ENCODE measurements at places on chromosomes 6 and 20.

GRCh38 chr6:67916399-67916798, 718.7 kb upstream of the ADGRB3 start:
- no peak for DNase-seq

- no peak for DNase-seq
Measured at GRCh38 chr6:75493400-75494064, at the start of gene FILIP1. Gene FILIP1, minus strand, starts transcription at chr6:75493800. Its CDS starts 78,828 bp downstream, at chr6:75414972.

DNA sequence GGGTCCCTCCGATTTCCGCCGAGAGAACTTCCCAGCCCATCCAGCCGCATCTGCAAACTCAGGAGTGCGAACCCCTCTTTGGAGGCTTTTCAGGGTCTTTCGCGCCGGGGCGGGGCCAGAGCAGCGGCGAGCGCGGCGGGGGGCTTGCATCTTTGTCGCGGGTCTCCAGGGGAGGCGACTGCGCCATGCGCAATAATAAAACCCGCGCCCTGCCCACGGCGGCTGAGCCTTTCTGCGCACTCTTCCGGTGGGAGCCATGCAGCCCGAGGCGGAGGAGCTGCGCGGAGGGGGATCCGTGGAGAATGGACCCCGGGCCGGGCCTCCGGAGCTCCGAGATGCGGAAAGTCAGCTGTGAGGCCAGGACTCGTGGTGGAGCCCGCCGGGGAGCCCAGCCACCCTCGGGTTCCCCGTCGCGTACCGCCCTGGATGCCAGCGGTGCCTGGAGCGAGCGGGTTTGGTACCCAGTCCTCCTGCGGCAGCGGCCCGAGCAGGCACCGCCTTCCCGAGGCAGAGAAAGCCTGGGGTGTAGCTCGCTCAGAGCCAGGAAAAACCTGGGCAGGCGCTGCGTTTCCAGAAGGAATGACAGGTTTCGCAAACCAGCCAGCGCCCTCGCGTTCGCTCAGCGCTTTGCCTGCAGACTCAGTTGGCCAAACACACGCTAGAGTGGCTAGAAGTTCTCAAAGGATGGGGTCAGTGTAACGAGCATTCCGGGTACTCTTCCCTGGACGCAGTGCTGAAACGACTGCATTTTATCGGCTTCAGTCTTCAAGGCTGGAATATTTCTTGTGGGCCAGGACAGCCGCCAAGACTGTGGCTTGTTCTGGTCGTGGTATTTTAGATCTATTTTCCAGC, 1.2 kb downstream of the AKAP12 start:
- DNase-seq, result no peak

GRCh38 chr20:4369119-4369797, 352.5 kb upstream of the PRND start:
- DNase-seq, result no peak

DNA sequence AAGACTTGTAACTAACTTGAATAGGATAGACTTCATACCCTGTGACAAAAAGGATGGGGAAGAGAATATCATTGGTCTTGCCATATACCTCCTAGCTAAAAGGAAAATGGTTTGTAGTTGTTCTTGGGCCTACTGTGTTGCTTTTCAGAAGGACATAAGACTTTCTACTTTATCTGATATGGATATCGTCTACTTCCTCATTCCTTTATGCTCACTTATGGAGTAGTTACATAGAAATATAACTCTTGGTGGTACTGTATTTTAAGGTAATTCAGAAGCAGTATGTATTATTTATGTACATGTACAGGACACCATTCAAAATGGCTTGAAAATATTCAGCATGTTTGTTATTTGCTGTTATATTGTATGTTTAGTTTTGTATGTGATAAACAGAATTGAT, 8.0 kb downstream of the FAM217B start:
- peak; percentile 9 for DNase-seq

DNA sequence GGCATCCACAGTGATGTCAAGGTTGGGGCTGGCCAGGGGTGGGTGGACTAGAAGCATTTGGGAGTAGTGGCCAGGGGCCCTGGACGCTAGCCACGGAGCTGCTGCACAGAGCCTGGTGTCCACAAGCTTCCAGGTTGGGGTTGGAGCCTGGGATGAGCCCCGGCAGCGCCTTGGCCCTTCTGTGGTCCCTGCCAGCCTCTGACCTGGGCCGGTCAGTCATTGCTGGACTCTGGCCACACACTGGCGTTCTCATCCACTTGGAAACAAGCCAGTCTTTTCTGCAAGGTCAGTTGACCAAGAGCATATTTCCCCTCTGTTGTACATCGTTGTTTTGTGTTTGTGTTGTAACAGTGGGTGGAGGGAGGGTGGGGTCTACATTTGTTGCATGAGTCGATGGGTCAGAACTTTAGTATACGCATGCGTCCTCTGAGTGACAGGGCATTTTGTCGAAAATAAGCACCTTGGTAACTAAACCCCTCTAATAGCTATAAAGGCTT, 8.4 kb downstream of the PSMA7 start:
- DNase-seq, result no peak

DNA sequence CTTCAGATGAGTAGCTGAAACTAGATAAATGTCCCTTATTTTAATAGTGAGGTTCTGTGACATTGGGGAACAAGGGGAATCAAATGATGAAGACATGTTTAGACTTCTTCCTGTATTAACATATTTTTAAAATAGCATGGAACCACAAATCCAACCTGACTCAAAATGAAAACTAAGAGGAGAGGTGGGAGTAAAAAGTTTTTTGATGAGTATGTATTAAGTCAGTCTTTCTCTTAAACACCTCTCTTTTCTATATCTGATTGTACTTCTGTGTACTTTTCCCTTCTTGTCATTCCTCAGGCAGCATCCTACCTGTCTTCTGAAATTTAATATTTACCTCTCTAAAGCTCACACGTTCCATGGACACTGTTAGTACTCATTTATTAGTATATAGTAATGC, 8.7 kb upstream of the SDHAF4 start:
- DNase-seq, result no peak

DNA sequence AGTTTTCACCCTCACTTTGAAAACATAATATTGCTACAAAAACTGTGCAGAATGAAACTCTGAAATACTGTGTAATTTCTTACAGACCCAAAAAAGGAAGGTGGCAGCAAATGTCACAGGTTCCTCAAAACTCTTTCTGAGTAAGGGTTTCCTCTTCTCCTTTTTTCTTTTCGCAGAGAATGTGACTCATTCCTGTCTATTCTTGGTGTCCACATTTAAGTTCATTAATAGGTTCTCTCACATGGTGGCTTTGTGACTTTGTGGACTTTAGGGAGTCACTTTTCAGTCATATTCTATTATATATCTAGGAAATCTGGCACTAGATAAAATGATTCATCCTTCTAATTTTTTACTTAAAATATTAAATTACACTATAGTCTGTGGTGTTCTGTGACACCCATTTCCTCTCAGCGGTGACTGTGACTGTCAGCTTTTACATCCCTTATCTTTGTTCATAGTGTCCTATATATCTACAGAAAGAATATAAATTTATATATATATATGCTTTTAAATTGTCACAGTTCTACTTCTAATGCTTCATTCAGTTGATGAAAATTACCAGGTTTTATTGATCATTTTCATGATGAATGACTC, 126.8 kb upstream of the HCRTR2 start:
- peak; percentile 4 for DNase-seq

DNA sequence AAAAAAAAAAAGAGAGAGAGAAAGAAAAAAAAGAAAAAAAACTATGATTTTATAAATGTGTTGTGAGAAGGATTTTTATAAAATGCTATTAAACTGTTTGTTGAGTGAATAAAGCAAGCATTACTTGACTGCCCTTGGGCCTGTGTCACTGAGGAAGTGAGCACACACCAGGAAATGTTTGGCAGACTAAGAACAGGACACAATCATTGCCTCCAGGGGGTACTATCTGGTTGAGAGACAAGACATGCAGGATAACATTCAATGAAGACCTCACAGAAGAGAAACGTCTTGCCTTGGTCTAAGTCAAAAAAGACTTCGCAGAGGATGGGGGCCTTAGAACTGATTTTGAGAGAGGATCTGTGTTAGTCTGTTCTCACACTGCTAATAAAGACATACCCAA, 40.6 kb downstream of the MTFR2 start:
- no peak for DNase-seq

- no peak for DNase-seq
Measured at GRCh38 chr6:86728976-86729375, 208.4 kb upstream of the HTR1E start.

DNA sequence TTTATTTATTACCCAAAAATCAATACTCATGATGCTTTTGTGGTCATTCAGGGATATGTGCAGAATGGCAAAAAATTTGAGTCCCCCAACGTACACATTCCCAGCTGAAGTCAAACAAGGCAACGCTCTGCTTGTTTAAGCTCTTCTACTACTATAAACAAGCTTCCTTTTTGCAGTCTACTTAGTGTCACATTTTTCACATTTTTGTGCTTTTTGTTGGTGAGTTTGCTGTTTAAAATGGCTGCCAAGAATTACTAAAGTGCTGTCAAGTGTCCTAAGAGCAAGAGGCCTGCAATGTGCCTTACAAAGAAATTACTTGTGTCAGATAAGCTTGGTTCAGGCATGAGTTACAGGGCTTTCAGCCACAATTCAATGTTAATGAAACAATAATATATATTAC, 2.1 kb downstream of the WFDC8 start:
- DNase-seq, result no peak

DNA sequence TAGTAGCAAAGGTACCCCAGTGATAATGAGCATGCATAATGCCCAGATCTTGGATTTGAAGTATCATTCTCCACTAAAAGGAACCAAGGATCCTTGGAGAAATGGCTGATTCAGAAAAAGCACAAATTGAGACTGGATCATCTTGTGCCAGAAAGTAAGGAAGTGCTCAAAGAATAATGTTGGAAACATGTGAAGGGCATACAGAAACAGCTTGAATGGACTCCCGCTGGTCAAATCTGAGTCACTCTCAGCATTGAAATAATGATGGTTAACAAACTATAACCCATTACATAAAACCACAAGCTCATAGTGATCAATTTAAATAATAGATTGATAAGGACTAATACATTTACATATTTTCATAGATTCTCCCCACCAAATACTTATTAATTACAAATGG, 3.6 kb upstream of the OSTM1 start:
- DNase-seq, result no peak

DNA sequence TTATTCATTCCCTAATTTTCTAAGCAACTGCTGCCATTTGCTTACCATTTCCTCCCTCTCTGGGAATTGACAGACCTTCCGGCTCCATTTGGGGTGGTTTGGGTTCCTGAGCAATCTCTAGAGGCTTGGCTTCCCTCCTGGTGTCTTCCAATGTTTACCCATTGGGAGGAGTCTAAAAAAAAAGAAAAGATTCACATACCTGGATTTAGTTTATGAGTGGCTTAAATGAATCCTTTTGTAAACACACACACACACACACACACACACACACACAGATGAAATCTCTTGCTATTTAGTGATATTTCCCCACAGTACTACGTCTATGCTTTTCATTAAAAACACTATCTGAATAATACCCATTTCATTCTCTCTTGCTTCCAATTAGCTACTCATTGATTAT, 48.3 kb upstream of the TRAF3IP2 start:
- DNase-seq, result no peak

GRCh38 chr6:105001906-105002305, 45.0 kb downstream of the LIN28B start:
- no peak for DNase-seq

DNA sequence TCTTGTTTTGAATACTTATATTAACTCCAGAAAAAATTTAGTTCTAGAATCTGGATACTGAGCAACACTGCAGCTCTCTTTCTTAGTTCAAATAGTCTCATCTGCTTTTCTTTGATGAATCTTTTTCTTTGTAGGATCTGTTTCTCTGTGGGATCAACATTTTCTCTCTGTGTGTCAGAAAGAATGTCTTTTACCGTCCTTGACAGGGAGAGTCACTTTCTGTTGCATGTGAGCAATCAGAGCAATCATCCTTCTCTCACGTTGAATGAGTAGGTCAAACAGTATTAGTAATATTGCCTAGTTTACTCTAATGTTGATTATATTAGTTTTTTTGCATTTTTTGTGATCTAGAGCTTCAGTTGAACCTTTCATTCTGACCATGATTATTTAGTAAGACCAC, 130.9 kb downstream of the TRMT11 start:
- DNase-seq, result no peak

- no peak for DNase-seq
Measured at GRCh38 chr6:52573295-52573694, 3.6 kb downstream of the TRAM2 start.

- no peak for DNase-seq
Measured at GRCh38 chr6:56445818-56446217, 196.9 kb downstream of the DST start.

- no peak for DNase-seq
Measured at GRCh38 chr20:21509079-21509596, 4.7 kb downstream of the NKX2-2 start.

DNA sequence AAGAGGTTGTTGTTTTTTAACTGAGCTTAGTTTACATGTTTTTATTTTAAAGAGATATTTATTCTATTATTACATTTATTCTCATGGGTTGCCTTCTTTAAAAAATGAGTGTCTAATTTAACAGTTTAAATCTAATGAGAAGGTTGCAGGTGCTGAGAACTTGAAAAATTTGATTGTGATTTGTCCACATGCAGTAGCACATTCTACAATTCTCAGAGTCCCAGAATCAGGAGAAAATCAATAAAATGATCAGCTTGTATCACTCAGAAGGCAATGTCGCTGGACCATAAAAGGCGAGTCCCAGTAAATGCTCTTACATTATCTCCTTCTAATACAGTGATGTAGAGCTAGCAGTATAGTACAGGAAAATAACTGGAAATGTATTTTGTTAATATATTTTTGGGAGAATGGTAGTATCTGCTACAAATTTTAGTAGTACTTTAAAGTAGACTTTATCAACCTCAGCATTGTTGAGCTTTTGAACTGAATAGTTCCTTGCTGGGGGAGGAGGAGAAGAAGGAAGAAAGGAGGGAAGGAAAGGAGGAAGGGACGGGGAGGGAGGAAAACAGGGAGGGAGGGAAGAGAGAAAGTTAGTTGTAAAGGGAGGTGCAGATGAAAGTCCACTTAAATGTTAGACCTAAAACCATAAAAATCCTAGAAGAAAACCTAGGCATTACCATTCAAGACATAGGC, 458.0 kb downstream of the DOK5 start:
- no peak for DNase-seq

DNA sequence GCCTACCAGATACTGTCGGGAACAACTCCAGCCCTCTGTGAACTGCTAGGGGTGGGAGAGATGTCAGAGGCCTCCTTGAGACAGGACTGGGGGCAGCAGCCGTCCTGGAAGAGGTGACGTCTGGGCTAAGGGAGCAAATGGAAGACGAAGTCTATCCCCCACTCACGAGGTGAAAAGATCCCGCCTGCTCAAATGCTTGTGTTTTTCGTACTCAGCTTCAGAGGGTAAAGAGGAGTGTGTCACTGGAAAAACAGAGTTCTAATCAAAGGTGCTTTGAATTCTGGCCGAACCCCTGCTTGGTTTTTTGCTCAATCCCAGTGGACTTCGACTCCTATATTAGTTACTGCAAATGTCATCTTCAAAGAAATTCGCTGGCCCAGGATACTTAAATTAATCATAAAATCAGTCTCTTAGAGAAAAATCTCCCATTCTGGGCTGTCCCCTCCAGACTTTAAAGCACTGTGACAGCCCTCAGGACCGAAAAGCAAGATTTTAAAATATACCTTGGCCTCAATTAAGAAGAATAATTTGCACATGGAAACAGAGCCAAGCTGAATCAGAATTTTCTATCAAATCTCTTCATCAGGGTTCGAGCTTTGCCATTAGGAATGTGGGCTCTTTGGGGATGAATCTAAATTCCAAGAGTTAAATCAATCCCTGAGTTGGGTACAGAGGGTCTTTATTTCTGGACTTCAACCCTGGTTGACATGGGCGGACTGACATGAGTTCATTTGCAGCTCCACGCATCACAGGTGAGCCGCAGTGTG, 61.8 kb upstream of the AFDN start:
- DNase-seq, result no peak

GRCh38 chr6:50842861-50843384, 24.3 kb downstream of the TFAP2B start:
- no peak for DNase-seq
